NCI-H510A treated with DMSO at 0.1 percent for 48 hours (cell line): ENCODE measurements at places on chromosomes 4 and X.

DNA sequence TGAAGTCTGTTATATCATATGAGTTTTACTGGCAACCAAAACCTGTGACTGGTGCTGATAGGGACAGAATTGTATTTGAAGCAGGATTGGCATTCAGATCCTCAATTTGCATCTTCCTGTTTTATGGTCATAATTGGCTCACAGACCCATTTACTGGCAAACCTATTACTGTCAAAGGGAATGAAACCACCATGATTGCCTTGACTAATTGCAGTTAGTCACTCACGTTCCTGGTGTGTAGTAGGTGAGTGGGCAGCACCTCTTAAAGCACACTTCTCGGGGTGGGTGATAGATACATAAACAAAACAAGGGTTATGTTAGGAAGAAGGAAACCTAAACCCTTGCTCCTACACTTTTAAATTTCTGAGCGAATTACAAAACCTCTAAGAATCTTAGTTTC, 81.0 kb downstream of the PPEF2 start:
- DNase-seq, result no peak

- DNase-seq, result no peak
Observed at GRCh38 chrX:69185141-69185540, 19.9 kb upstream of the PJA1 start.

DNA sequence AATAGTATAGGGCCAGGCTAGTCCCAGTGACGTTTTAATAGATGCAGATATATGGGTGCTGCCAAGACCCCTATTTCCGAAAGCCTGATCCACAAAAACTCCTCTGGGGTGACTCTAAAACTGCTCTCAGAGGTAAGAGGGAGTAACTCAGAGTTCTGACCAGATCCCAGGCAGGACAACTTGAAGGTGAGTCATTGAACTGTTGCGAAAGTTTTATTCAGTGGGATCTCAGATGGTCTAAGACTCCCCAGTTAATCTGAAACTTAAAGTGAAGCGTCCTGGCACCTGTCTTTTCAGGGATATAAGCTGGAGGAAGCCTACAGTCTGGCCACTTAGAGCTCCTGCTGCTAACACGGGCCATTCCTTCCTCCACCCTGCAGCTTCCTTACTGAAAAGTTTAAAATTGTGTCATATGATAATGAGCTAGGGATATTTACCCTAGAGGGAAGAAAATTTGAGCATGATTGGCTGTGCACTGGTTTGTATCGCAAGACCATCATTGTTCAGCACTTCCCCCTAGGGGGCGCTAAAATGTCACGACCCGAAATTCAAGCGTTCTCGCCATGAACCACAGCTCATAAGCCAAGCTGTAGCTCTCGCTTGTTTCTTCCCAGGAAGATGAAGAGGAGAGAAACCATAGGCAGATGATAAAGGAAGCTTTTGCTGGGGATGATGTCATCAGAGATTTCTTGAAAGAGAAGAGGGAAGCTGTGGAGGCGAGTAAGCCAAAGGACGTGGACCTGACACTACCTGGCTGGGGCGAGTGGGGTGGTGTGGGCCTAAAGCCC, 19.5 kb downstream of the UTP14A start:
- peak; percentile 44 for DNase-seq

GRCh38 chrX:107716118-107716684, 59.4 kb downstream of the TSC22D3 start:
- DNase-seq, result no peak

GRCh38 chr4:109032671-109033070, 269.8 kb downstream of the COL25A1 start:
- DNase-seq, result no peak

GRCh38 chr4:51901363-51901762, 58.4 kb downstream of the DCUN1D4 start:
- DNase-seq, result no peak
